Suppressor macrophage treated with lipopolysaccharide for 4 hours (primary cell): ENCODE measurements at places on chromosomes 2 and 18.

DNA sequence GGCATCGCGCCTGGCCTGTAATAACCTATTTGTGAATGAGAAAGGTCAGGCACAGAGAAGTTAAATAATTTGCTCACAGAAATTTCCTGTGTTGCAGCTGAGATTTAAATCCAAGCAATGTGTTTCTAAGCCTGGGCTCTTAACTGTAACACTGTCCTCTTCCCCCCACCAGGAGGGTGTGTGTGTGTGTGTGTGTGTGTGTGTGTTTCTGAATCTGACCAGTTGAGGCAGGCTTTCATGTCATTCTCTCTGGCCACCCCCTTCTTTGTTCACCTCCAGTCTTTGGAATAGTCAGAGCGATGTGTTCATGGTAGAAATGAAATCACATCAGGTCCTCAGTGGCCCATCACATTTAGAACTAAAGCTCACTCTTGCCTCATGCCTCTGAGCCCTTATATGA lies 81.2 kb downstream of the NEDD4L start:
- DNase-seq, result no peak

GRCh38 chr2:218063486-218063885 lies 5.6 kb upstream of the RUFY4 start:
- DNase-seq, result peak; percentile 71

- no peak for DNase-seq
These were observed 61.3 kb downstream of the PMAIP1 start for GRCh38 chr18:59961070-59961469.

DNA sequence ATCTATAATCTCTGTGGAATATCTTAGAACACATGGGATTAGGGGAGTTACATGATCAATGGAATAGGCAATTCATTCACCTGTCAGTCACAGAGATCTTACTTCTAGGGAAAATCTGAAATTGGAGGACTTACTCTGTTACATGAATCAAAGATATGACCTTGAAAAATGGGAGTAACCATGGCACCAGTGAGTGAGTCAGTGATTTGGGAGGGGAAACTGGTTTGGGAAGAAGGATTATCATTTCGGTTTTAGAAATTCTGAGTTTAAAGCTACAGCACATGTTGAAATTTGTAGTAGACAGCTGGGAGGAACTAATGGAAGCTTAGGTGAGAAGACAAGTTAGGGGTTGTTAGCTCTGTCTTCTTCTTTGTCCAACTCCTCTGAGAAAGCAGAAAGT lies 153.7 kb downstream of the CAMKMT start:
- no peak for DNase-seq

- DNase-seq, result no peak
These were observed 26.6 kb downstream of the BIN1 start for GRCh38 chr2:127080226-127080937.

DNA sequence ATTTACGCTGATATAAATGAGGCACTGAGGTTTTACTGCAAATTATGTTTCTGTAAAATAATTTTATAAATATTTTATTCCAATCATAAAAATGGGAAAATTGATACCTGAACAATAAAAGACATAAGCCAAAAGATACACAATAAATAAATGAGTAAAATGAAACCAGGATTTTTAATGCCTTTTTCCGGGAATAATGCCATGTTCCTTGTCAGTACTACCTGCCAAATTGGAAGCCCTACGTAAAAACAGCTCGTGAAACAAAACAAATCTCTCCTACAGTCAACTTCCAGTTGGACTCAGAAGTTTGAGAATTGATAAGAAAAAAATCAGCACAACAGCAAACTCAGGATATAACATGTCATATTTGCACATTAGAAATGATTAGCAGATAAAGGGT lies 18.0 kb downstream of the GALNT3 start:
- DNase-seq, result no peak

GRCh38 chr18:76453057-76453561 lies 41.9 kb downstream of the ZNF516 start:
- no peak for DNase-seq

- no peak for DNase-seq
These were observed 135.9 kb upstream of the SIX3 start for GRCh38 chr2:44805401-44806235.

DNA sequence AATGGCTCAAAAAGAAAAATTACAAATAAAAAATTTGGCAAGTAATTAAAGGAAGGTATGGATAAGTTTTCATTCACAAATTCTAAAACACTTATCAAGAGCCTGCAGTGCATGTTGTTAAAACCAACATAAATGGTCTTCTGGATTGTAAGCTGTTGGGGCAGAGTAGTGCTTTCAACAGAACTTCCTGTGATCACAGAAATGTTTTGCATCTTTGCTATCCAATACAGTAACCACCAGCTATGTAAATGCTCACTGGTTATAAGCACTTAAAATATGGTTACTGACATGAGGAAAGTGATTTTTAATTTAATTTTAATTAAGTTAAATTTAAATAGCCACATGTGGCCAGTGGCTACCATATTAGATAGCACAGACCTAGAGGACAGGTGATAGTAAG lies 133.1 kb downstream of the NBAS start:
- DNase-seq, result no peak

DNA sequence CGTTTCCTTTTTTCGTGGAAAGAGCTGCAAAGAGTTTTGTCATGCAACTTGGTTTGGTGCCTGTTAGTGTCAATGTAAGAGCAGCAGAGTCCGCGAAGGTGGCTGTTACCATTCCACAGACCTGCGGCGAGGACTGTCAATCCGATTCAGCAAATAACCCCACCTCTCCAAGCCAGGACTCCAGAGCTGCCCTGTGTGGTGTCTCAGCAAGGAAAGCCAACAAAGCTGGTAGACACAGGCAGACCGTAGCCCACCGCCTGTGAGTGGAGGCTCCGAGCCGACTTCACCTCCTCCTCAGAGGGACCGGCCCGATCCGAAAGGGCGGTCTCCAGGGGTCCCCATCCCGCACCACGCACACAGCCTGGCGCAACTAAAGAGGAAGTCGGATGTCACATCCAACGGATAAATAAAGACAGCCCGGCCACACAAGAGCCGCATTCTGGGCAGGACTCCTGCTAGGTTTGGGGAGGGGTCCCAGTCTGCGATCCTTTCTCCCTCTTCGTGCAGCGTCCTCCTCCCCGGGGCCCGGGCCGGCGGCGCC lies 819 bp downstream of the ANKRD44 start:
- DNase-seq, result peak; percentile 46

DNA sequence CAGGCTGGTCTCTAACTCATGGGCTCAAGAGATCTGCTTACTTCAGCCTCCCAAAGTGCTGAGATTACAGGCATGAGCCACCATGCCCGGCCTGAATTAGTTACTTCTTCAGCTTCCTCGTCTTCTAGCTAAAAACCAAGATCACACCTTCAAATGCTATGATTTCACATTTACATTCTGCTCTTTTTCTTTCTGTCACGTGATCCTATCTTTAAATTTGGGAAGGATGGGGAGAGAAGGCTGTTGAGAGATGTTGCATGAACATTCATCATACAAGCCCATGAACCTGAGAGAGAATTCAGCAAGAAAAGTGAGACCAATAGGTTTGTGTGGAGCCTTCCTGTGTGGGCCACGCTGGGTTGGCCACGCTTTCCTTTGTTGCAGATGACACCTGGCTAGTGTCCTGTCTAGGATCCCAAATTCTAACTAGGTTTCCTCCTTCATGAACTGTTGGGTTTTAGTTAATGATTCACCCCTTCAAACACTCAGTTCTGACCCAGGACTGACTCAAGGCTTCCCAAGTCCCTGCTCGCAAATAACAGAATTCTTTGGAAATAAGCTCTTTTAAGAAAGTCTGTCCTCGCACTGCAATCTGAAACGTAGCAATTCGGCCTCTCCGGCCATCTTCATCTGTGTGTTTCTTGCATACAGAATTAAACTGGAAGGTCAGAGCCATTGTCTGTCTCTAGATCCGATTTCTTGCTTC lies 57.3 kb upstream of the CREB1 start:
- DNase-seq, result no peak

- DNase-seq, result no peak
These were observed 94.1 kb downstream of the GALNT3 start for GRCh38 chr2:165699946-165700345.

DNA sequence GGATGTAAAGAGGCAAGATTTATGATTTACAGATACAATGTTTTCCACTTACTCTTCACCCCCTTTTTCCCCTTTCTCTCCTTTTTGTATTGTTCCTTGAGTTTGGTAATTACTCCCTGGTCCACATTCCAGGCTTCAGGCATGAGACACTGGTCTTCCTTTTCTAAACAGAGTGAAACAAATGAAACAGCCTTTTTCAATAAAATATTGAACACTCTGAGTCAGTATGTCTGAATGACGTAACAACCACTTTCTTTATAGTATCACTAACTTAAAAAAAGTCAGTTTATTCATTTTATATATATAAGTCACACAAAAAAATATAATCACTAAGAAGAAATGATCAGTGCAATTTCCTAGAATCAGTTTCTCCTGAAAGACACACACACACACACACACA lies 79.7 kb downstream of the STRN start:
- DNase-seq, result no peak

DNA sequence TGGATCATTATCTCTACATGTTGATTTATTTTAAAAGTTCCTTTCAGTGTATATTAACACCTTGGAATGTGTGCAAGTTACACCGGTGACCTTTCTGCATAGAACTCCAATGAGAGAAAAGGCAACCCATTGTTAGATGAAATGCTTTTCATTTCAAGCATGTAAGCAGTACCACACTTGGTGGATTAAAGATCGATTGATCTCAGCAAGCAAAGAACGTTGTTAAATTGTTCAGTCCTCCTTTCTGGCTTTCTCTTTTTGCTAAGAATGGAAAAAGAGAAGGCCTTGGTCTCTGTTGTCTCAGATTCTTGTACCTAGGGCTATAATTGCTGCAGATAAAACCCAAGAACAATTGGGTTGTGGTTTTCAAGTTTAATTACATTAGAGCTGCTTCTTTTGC lies 843.0 kb downstream of the DPP10 start:
- DNase-seq, result no peak

- DNase-seq, result no peak
These were observed 32.7 kb downstream of the ALMS1 start for GRCh38 chr2:73418343-73418742.
